Stimulated activated CD4-positive, alpha-beta T cell treated with anti-CD3 and anti-CD28 coated beads, Interleukin-1b, Interleukin-23, amount 100 ng/mL, for 1 hour (primary cell): ENCODE measurements at places on chromosomes 5 and 9.

- no peak for DNase-seq
Observed at GRCh38 chr5:150595466-150596031, 44.9 kb upstream of the SYNPO start.

DNA sequence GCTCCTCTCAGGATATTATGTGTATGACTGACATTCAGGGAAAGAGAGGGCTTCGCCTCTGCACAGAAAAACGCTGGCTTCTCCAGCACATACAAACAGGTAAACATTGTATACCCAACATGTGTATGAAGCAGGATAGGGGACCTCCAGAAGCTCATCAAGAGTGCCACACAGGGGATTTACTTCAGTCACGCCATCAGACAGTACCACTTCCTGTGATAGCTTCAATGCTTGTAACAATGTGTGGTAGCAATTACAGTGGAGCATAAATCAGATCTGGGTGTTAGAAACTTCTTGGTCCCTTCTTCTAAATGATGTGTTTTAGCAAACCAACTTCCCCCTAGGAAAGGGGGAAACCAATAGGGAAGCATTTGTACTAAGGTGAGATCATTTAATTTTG, 160.8 kb downstream of the TSSK1B start:
- DNase-seq = no peak

- no peak for DNase-seq
Observed at GRCh38 chr5:132054697-132055440, 5.6 kb upstream of the IL3 start.

DNA sequence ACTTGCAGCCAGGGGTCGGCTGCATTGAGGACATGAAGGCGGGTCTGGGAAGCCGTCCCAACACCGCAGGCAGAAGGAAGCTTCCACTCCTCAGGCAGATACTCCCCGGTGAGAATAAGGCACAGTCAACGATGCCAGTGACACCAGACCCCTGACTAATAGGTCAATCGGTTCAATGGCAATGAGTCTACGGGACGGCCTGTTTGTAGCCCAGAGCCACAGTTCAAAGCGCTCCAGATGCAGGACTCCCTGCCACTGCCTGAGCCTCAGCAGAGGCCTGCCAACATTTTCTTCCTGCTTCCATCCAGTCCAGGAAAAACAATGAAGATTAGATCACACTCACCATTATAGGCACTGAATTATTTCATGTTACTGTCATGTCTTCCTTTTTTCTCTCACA, 84.5 kb upstream of the SIMC1 start:
- DNase-seq = no peak

GRCh38 chr5:56432321-56432720, 199.2 kb upstream of the ANKRD55 start:
- DNase-seq = no peak

DNA sequence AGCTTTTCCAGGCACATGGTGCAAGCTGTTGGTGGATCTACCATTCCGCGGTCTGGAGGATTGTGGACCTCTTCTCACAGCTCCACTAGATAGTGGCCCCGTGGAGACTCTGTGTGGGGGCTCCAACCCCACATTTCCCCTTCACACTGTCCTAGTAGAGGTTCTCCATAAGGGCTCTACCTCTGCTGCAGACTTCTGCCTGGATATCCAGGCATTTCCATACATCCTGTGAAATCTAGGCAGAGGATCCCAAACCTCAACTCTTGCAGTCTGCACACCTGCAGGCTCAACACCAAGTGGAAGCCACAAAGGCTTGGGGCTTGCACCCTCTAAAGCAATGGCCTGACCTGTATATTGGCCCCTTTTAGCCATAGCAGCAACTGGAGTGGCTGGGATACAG, 283.4 kb upstream of the KLF4 start:
- DNase-seq = no peak

- DNase-seq = no peak
Observed at GRCh38 chr5:26872337-26872736, 166.0 kb downstream of the CDH9 start.

- no peak for DNase-seq
Observed at GRCh38 chr9:99722877-99723276, 98.8 kb upstream of the NR4A3 start.

GRCh38 chr9:101711330-101711941, 27.0 kb downstream of the GRIN3A start:
- DNase-seq = no peak

- DNase-seq = no peak
Observed at GRCh38 chr5:58407042-58407719, 52.7 kb downstream of the PLK2 start.

GRCh38 chr5:5209089-5209488, 69.0 kb downstream of the ADAMTS16 start:
- no peak for DNase-seq

DNA sequence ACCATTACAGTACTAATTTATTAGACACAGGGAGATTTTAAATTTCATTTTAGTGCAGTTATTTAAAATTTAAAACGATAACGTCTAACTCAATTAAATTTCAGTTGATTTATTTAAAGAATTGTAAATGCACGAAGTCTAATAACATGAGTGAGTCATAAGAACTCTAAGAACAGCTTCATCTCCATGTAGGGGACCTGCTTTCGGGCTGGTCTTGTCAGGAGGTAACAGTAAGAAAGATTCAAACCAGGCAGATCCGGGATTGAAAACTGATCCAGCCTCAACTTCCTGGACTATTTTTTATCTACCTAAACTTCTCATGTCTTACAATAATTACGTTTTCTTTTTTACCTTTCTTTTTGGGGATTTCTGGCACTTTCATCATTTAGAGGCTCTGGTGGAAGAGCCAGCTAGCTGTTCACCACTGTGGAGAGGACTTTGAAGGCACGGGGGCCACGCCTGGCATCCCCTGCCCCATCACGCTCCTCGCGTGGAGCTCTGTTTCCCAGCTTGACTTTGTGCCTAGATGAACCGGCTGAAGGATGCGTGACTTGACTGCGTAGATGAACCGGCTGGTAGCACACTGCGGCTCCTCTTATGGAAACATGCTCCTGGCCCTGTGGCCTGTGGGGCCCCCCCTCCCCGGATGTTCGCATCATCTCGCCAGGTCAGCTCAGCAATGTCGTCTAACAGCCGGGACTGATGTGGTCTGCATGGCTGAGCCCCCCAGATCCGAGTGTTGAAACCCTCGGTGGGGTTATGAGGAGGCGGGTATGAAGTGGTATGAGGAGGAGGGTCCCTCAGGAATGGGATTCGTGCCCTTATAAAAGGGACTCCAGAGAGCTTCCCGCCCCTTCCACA, 26.0 kb downstream of the NDUFS6 start:
- no peak for DNase-seq

- no peak for DNase-seq
Observed at GRCh38 chr5:68994645-68995044, 99.2 kb upstream of the SLC30A5 start.

DNA sequence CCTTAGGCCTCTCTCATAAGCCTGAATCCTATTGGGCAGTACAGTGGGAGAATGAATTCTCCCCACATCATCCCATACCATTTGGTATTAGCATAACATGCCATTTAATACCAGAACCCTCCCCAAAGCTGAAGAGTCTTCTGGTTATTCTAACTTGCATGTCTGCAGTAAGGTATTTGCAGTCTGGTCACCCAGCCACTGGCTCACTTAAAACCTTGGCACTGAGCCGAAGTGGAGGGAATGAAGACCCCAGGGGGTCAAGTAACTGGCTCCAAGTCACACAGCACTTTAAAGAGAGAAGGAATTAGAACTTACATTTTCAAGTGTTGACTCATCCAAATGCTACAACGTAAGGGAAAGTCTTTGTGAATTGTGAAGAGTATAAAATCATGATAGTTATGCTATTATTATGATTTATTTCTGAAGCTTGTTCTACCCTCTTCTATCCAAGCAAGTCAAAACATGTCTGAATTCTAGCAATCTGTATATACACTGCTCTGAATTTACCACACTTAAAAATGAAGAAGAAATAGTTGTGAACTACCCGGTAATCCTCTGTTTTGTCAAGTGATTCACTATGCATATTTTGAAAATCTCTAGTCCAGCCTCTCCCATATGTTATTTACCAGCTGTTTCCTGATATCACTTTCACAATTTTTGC, 28.5 kb downstream of the GLRA1 start:
- no peak for DNase-seq

DNA sequence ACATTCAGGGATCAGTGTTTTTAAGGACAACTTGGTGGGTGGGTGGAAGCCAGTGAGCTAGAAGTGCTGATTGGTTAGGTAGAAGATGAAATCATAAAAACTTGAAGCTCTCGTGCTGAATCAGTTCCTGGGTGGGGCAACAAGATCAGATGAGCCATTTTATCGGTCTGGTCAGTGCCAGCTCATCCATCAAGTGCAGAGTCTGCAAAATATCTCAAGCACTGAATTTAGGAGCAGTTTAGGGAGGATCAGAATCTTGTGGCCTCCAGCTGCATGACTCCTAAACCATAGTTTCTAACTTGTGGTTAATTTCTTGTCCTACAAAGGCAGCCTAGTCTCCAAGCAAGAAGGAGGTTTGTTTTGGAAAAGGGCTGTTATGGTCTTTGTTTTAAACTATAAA, 166.4 kb downstream of the FAM170A start:
- DNase-seq = no peak

DNA sequence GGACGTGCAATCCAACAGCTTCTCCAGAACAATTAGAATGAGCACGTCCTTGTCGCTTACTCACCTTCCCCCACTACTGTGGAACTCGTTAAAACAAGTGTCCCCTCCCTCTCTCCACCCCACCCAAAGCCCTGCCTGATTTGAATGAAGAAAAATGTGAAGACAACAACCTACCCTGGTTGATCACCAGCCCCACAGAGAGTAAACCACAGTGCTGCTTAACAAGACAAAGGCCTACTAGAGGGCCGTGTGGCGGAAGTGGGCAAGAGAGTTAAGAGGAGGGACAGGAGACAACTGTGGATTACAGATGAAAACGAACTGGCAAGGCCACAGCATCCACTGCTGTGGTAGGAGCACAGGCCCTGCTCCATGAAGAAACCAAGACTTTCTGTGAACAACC, 51.1 kb downstream of the CDK5RAP2 start:
- no peak for DNase-seq

DNA sequence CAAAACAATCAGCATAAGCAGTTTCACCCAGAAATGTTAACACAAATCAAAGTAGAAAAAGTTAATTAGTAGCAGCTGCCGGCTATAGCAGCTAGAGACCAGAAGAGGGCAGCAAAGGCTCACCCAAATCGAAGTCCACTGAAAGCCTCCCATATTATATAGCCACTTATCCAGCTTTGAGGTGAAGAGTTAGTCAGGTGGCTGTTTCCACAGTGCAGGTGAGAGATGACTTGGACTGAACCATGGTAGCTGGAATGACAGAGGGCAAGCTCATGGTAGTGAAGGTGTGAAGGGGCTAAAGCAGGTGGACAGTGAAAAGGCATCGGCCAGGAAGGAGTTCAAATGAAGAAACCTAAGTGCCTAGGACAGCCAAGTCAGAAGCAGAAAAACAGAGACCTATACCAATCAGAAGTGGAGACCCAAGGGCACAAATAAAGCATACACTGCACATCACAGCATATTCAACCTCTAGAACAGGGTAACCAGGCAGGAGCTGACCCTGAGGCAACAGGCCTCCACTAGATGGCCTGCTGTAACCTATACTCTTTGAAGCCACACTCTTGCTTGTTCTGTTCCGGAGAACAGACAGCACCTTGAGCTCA, 7.2 kb upstream of the RNF38 start:
- peak; percentile 26 for DNase-seq

- DNase-seq = no peak
Observed at GRCh38 chr9:114348261-114348905, 18.7 kb downstream of the ORM2 start.

DNA sequence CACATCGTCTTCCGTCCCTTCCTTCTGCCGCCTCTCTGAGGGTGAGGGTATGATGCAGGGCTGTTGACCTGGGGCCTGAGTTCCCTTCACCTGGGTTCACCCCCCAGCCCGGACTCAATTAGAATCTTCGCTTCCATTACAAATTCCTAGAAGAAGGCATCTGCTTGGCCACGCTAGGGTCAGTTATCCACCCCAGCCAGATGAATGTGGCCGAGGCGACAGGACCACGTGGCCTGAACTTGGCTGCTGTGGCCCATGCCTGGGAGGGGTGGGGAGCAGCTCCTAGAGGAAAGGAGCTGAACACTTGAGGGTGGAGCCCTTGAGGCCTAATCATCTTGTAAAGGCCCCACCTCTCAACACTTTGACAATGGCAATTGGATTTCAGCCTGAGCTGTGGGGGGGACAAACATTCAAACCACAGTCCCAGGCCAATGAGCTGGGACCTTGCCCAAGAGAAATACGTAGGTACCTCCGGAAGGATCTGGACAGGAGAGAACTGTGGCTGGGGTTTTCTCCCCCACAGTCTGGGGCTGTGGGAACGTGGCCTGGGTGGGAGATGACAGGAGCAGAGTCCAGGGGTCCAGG, 90.6 kb upstream of the ADAMTS2 start:
- no peak for DNase-seq

DNA sequence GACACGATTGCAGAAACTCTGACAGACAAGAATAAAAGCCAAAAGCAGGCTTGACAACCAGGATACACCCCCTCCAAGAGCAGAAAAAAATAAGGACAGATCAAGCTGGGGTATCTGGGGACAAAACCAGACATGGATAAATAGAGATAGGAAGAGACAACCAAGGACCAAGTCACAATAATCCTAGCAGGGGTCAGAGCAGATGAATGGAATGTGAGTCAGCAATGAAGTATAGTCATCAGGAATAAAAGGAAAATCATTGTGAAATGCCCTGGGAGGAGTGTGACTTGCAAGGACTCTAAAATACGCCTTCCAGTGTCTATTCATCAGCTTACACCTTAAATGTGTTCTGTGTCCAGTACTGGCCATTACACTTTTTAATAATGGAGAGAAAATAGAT, 206.8 kb downstream of the CAAP1 start:
- no peak for DNase-seq

- no peak for DNase-seq
Observed at GRCh38 chr9:1052365-1053281, 2.5 kb downstream of the DMRT2 start.

- no peak for DNase-seq
Observed at GRCh38 chr9:35453786-35454185, 36.1 kb upstream of the RUSC2 start.

DNA sequence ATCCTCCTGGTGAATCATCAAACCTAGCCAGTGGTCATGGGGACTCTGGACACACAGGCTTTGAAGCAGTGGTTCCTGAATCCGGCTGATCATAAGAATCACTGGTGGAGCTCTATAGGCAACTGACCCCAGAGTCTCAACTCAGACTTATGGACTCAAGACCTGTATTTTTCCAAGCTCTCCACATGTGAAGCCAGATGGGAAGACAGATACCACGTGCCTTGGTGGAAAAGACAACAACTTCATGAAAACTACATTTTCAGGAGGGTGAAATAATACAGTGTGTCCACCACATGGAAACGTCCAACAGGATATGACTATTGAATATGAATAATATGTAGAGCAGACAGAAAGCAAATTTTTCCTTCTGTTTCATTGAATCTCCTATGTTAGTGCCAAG, 33.7 kb downstream of the GABRP start:
- DNase-seq = no peak

DNA sequence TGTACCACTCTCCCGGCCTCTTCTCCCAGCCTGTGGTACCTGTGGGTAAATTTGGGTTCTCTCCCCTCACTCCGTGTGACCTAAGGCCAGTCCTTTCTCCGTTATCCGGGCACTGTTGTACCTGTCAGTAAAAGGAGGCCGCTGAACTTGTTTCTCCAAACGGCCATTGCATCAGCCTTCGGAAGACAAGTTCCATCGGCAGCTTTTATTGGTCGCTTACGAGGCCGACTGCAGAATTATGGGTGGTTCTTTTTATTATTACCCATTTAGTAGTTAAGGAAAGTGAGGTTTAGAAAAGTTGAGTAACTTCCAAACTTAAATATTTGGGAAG, 558 bp downstream of the GRPEL2 start:
- DNase-seq = no peak
